ENCODE measurements at places on chromosomes 1 and 21. TPM values are rescaled to one million over a fixed set of nuclear protein-coding genes. Genes with fewer than 3 reads are reported as not detected.

Gene FOXO6
- total RNA-seq, result 0.13 TPM

Gene RGS16
- total RNA-seq, result 17.2 TPM

Gene CELF3
- total RNA-seq, result not detected

Gene LRRC39
- total RNA-seq, result 0.39 TPM

Gene NLRP3
- total RNA-seq, result 0.13 TPM

Gene SLAMF8
- 0.11 TPM for total RNA-seq

Gene GABRD
- not detected for total RNA-seq

Gene LCE1F
- total RNA-seq, result not detected

Gene RGS8
- 0.78 TPM for total RNA-seq

Gene CYP2J2
- 0.54 TPM for total RNA-seq

Gene GPR137B
- 20.5 TPM for total RNA-seq

Gene FCRL5
- total RNA-seq, result not detected

Gene MTF2
- 24.6 TPM for total RNA-seq

Gene REN
- not detected for total RNA-seq

Gene TMEM240
- 2.2 TPM for total RNA-seq

Gene SYPL2
- 0.22 TPM for total RNA-seq

Gene B3GALNT2
- total RNA-seq, result 36.3 TPM

Gene LRRC38
- total RNA-seq, result not detected

Gene YBEY
- 18.8 TPM for total RNA-seq

Gene HPCA
- total RNA-seq, result not detected

Gene AIRE
- not detected for total RNA-seq

Gene DENND2D
- total RNA-seq, result 11.5 TPM

Gene SMIM1
- not detected for total RNA-seq

Gene CCDC28B
- 6.8 TPM for total RNA-seq

Gene SERPINC1
- not detected for total RNA-seq

Gene IRF6
- total RNA-seq, result 0.43 TPM

Gene PRELP
- total RNA-seq, result 19.5 TPM

Gene ZNF670
- total RNA-seq, result 5.2 TPM

Gene PLCH2
- total RNA-seq, result 0.76 TPM

Gene RXFP4
- not detected for total RNA-seq

Gene TGFBR3
- total RNA-seq, result 59.5 TPM

Gene KDF1
- not detected for total RNA-seq

Gene CELSR2
- 0.52 TPM for total RNA-seq

Gene DISP1
- 7.2 TPM for total RNA-seq

Gene TNNT2
- not detected for total RNA-seq

Gene LRRC3
- total RNA-seq, result 0.26 TPM

Gene RPL5
- total RNA-seq, result 1,388 TPM

Gene C1orf87
- not detected for total RNA-seq

Gene CLDN17
- not detected for total RNA-seq

Gene IL24
- total RNA-seq, result not detected

Gene NHLH1
- total RNA-seq, result under 0.01 TPM

Gene ZSWIM5
- total RNA-seq, result 0.86 TPM

Gene TAS1R1
- total RNA-seq, result 0.43 TPM

Gene CACHD1
- 17.1 TPM for total RNA-seq

Gene AZIN2
- total RNA-seq, result 2.1 TPM

Gene LRRC8C
- 4.8 TPM for total RNA-seq

Gene AMY1B
- not detected for total RNA-seq

Gene PLPPR4
- total RNA-seq, result 0.54 TPM

Gene APOBEC4
- not detected for total RNA-seq

All from articular chondrocyte of knee joint (primary cell).